ENCODE measurements at places on chromosomes 1 and 21. TPM values are rescaled to one million over a fixed set of nuclear protein-coding genes. Genes with fewer than 3 reads are reported as not detected.
A peak's percentile ranks its signal among the peaks of the same experiment; 100 is the strongest.

GRCh38 chr1:1929639-1930545 lies 10.8 kb upstream of the TMEM52 start:
- H3K27ac ChIP-seq = no peak overlapping the region
- H3K27me3 ChIP-seq = no peaks in the 10 kb centered on the region
- H3K4me3 ChIP-seq = no peak overlapping the region
- H3K36me3 ChIP-seq = no peaks in the 10 kb centered on the region
- no peak for DNase-seq

DNA sequence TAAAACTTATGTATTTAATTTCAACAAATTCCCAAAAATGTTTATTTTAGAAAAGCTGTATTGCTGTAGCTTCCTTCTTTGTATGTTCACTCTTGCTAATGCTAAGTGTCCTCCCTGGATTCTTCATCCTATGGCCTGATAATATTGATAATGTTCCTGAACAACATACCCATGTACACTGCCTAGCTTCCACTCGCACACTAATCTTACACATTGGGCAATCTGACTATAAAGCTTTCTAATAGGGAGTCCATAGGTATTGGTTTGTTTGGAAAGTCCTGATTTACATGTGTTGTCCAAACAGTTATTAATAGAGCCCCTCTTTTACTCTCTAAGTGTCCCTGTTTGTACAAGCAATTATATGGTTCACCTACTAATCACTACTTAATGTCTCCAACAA lies 783 bp downstream of the F13B start:
- H3K4me1 ChIP-seq = no peaks in the 10 kb centered on the region
- H3K4me3 ChIP-seq = no peak overlapping the region
- H3K27me3 ChIP-seq = peaks cover 7% of the 10 kb centered on the region
- no peak overlapping the region for H3K27ac ChIP-seq
- H3K36me3 ChIP-seq = no peaks in the 10 kb centered on the region

Gene CNKSR1
- 2.4 TPM for total RNA-seq

DNA sequence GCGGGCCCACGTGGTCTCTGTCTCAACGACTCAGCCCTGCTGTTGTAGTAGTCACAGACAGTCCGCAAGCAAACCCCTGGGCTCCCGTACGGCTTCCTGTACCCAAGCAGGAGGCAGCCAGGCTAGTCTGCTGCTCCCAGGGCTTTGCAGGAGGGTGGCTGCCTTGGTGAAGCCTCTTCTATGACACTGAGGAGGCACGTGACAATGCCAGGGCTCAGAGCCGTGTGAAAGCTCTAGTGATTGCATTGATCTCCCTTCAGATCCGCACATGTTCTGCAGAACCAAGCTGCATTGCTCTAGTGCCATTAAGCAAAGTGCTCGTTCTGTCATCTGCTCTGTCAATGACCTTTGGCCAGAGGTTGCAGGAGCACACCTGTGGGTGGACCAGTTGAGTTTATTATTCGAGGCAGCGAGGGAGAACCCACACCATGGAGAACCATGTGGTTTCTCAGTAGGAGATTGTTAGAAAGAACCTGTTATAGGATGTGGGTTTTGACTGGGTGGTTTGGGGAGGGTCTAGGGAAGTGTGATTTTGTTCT lies 18.0 kb downstream of the UMODL1 start:
- peak overlapping the region; percentile 87 for H3K27ac ChIP-seq
- no peaks in the 10 kb centered on the region for H3K36me3 ChIP-seq
- no peak for DNase-seq

- H3K36me3 ChIP-seq = peaks cover 29% of the 10 kb centered on the region
- H3K4me3 ChIP-seq = no peak overlapping the region
- no peaks in the 10 kb centered on the region for H3K4me1 ChIP-seq
- no peak overlapping the region for H3K27ac ChIP-seq
- no peaks in the 10 kb centered on the region for H3K27me3 ChIP-seq
Observed at GRCh38 chr1:103569493-103569892, 1.9 kb upstream of the AMY2B start.

DNA sequence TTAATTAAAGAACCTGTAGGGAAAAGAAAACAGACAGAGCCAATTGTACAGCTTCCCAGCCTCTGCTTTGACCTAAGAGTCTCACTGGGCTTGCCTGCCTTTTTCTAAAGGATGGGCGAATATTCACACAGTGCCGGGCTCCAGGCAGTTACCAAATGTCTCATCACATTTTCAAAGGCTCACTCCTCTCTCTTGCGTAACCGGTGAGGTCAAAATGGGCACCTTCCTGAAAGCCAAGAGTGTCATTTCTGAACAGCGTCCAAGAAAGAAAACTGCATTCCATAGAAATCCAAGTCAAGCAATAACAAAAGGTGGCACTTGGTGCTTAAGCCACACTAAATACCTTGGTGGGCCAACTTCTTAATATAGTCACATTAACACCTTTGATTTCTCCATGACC lies 710 bp upstream of the PALMD start:
- no peaks in the 10 kb centered on the region for H3K36me3 ChIP-seq
- H3K4me3 ChIP-seq = no peak overlapping the region
- H3K4me1 ChIP-seq = peaks cover 4% of the 10 kb centered on the region
- DNase-seq = no peak

DNA sequence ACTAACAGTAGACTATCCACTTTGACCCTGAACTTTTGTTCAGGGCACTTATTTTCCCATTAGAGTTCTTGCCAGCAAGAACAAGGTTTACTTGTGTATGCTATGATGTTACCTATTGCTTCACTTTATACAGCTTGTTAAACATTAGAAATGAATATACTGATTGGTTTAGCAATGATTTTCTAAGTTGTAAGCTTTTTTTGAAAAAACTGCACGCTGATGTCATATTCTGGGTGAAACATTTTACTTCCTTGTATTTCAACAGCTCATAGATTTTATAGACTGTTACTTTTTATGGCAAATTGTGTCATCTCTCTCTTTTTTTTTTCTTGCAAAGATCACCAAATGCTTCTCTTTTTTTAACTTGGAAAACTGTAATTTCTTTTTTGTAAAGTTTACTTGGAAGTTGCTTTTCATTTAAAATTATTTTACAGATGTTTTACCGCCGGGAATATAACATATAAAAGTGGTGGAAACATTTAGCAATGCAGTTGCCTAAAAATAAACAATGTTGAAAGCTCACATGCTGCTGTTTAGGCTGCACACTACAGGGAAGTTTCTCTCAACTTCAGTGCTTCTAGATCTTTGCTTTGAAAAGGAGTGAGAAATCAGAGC lies 215.3 kb upstream of the NFIA start:
- H3K27ac ChIP-seq = no peak overlapping the region
- peaks cover 5% of the 10 kb centered on the region for H3K27me3 ChIP-seq

DNA sequence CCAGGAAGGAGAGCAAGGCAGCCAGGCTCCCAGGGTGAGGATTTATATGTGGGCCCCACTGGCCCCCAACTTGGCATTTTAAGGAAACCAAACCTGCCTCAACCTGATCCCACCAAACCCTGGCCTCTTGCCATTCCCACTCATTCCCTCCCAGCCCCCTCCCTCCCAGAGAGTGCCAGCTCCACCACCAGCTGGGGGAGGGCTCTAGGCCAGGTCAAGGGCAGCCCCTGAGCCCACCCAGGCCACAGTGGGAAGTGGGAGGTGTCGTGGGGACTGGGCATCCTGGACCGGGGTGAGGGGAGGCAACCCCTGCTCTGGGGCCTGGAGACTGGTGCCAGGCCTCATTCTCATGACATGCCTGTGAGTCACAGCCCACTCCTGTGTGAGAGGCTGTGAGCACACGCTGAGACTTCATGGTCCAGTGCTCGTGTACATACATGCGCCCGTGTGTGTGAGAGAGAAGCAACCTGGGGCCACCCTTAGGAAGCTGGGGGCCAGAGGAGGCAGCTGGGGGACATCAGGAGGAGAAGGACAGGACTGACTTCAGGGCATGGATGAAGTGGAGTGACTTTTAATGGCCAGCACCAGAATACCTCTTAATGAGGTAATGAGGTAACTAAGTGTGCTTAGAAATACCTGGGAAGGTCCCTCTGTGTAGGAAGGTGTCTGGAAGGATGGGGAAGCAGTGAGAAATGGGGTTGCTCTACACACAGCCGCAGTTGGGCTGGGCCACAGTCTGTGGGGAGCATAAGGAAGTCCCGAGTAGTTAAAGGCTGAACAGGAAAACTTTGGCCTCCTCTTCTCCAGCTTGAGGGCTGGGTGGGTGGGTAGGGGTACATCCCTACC lies at the start of gene S100A2:
Gene S100A2 (minus strand): TSS at position 316 of the 846 bp plus-strand sequence. CDS start 1,967 bp downstream, outside the sequence.
- H3K36me3 ChIP-seq = no peaks in the 10 kb centered on the region
- H3K4me1 ChIP-seq = peaks cover 25% of the 10 kb centered on the region
- peaks cover 4% of the 10 kb centered on the region for H3K27me3 ChIP-seq
- peak within 1 kb of the TSS; percentile 63 for H3K27ac ChIP-seq

Gene LGR6
- 0.25 TPM for total RNA-seq

DNA sequence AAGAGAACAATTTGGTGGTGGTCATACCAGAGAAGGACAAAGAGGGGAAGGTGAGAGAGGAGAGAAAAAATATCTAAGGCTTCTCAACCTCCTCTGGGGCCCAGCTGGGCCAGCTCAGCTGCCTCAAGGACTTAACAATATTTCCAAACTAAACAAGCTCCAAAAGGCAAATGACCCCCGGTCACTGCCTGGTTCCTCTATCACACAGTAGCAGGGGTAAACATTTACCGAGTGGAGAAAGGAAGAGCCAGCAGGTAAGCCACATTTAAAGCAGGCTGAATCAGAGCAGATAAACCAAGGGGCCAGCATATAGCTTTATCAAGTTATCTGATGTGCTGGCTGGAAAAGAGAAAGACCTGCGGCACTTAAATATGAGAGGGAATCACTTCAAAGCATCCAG lies 102.1 kb downstream of the KCND3 start:
- H3K36me3 ChIP-seq = no peaks in the 10 kb centered on the region
- no peak overlapping the region for H3K4me3 ChIP-seq
- DNase-seq = no peak
- no peak overlapping the region for H3K27ac ChIP-seq
- peaks cover 32% of the 10 kb centered on the region for H3K27me3 ChIP-seq

- H3K36me3 ChIP-seq = peaks cover 3% of the 10 kb centered on the region
- H3K4me1 ChIP-seq = no peaks in the 10 kb centered on the region
- H3K4me3 ChIP-seq = no peak overlapping the region
- H3K27ac ChIP-seq = no peak overlapping the region
- DNase-seq = no peak
Observed at GRCh38 chr1:214720561-214720960, 117.6 kb downstream of the CENPF start.

All from naive thymus-derived CD8-positive, alpha-beta T cell (primary cell).